ENCODE measurements at places on chromosomes 13 and 19. TPM values are rescaled to one million over a fixed set of nuclear protein-coding genes. Genes with fewer than 3 reads are reported as not detected.
A peak's percentile ranks its signal among the peaks of the same experiment; 100 is the strongest.

GRCh38 chr13:108785844-108786243 lies 156.4 kb downstream of the MYO16 start:
- DNase-seq = no peak

- DNase-seq = no peak
These were observed 72.2 kb downstream of the CDADC1 start for GRCh38 chr13:49319951-49320350.

GRCh38 chr13:47067306-47067705 lies 170.5 kb upstream of the HTR2A start:
- no peak for DNase-seq

- no peak for DNase-seq
These were observed 3.5 kb downstream of the MPV17L2 start for GRCh38 chr19:18196511-18196845.

DNA sequence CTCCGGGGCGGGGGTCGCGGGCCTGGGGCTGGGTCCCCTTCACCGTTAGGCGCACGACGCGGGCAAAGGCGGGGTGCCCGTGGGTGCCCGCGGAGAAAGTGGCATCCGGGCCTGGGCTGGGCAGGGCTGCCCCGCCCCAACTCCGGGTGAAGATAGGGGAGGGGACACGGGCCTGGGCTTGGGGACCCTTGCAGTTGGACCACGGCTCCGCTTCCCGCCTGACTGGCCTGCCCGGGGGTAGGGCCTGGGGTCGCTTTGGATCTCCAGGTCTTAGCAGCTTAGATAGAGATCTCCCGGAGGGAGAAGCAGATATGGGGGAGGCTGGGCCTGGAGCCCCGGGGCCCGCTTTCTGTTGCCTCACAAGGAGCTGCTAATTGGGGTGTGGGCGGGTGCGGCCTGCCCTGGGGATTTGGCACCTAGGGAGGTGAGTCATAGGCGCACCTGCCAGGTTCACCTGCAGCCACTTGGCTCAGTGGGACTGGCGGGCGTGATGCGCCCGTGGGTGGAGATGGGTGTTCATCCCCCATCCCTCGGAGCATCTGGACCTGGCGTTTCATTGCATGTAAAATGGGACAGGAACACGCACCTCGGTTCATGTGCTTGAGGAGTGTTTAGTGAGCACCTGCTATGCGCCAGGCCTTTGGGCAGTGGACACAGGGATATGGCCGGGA lies 585 bp downstream of the MAP1S start:
- peak; percentile 58 for DNase-seq

DNA sequence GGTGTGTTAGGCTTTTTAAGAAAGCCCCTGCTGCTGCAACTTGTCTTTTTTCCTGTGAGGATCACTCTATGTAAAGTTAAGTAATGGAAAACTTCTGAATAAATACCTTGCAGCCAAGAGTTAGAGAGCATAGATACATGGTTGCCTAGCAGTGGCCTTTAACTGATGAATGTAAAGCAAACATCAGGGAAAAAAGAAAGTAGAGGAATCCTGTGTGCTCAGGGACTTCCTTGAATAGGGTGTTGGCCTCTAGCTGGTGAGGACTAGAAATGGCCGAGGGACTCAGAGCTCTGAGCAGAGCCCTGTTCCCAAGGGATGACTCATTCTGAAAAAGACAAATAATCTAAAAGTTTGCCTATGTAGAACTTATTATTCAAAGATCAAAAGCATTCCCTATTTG lies 135.7 kb downstream of the MIPEP start:
- DNase-seq = peak; percentile 19

DNA sequence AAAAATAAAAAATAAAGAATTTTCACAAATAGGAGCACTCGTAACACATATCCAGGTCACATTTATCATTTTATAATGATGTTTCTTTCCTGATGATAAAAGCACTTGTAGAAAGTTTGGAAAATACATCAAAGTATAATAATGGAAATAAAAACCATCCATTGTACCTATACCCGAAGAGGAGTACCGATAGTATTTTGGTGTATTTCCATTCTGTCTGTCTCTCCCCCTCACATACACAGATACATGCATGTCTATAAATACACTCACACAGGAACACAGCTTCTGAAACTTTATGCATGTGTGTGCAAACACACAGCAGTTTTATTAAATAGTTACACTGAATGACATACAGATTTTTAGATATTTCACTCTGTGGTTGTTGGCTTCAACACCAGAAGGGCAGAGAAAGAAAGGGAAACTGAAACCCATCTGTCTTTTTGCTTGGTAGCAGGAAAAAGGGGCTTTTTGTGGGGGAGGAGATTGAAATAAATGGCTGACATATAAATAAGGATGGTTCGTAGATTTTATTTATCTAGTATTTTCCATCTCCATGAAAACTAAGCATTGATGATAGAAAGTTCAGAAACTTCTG lies 114.8 kb downstream of the LRCH1 start:
- DNase-seq = no peak

DNA sequence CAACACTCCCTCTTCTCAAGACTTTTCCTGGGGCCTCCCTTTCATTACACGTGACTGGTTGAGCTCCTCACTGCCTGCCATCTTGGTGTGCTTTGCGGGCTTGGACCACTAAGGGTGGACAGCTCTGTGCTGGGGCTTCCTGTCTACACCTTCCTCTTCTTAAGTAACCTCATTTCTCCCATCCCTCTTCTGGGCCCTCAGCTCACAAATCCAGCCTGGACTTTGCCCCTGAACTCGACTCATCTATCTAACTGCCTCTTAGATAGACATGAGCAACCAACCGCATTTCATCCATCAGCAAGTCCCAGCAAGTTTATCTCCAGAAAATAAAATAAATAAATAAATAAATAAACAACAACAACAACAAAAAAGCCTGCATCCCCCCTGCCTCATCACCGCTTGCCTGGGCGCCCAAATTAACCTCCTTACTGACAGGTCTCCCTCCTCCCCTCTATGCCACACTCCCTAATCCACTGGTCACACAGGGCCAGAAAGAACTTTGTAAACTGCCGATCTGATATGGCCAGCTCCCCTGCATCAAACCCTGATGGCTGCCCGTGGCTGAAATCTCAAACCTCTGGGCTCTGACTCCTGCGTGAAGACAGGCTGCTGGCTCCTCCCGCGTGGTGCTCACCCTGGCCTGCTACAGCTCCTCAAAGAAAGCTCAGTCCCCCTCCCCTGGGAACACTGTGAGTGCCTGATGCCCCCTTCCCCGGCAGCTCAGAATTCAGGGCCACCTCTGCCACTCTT lies 7.8 kb downstream of the ISOC2 start:
- no peak for DNase-seq

DNA sequence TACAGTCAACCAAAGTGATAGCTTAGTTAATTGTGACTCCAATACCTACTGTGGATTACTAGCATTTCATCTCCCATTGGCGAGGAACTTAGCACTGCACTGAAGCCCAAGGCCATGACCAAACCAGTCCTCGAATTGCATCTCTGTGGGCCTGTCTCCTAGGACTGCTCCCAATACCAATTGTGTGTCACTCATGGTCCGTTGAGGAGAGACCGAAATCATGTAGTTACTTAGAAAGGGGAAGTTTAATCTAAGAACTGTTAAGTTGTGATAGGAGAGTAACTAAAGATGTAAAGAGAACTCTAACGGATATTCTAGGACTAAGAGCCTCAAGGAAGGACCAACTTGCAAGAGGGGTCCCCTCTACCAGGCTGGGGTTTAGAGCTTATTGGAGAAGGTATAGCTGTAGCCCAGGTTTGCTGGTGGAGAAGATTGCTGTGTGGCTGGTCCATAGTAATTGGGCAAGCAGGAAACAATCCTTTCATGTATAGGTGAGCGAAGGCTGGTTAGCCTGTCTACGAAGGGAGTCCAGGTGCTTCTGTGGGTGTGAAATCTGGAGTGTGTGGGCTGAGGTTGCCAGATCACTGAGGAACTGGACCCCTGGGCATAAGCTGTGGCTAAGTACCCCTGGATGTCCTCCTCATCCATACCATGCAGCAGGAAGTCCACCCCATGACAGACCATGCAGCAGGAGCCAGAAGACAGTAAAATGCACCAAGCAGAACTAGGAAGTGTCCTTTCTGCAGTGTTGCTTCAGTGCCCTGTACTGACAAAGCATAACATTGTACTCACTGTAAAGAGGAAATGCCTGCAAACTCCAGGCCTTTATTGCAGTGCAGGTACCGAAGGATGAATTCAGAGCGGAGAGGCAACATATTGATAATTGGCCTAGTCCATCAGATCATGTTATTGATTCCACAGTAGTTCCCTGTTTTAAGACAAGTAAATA lies 30.8 kb downstream of the DNAJC3 start:
- no peak for DNase-seq

DNA sequence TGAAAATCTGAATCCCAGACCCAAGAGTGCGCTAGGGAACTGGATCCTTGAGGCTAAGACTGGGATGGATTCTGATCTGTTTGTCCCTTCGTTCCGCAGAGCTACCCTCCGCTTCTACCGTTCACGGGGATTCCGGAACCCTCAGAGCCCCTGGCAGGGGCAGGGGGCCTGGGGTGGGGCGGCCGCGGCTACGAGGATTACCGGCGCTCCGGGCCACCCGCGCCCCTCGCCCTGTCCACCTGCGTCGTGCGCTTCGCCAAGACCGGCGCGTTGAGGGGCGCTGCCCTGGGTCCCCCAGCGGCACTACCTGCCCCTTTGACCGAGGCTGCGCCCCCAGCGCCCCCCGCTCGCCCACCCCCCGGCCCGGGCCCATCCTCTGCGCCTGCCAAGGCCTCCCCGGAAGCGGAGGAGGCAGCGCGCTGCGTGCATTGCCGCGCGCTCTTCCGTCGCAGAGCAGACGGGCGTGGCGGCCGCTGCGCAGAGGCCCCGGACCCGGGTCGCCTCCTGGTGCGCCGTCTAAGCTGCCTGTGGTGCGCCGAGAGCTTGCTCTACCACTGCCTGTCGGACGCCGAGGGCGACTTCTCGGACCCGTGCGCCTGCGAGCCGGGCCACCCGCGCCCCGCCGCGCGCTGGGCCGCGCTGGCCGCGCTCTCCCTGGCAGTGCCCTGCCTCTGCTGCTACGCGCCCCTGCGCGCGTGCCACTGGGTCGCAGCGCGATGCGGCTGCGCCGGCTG lies 7.1 kb downstream of the SPRED3 start:
- no peak for DNase-seq

- peak; percentile 7 for DNase-seq
These were observed 21.7 kb upstream of the RXFP2 start for GRCh38 chr13:31717583-31717982.

DNA sequence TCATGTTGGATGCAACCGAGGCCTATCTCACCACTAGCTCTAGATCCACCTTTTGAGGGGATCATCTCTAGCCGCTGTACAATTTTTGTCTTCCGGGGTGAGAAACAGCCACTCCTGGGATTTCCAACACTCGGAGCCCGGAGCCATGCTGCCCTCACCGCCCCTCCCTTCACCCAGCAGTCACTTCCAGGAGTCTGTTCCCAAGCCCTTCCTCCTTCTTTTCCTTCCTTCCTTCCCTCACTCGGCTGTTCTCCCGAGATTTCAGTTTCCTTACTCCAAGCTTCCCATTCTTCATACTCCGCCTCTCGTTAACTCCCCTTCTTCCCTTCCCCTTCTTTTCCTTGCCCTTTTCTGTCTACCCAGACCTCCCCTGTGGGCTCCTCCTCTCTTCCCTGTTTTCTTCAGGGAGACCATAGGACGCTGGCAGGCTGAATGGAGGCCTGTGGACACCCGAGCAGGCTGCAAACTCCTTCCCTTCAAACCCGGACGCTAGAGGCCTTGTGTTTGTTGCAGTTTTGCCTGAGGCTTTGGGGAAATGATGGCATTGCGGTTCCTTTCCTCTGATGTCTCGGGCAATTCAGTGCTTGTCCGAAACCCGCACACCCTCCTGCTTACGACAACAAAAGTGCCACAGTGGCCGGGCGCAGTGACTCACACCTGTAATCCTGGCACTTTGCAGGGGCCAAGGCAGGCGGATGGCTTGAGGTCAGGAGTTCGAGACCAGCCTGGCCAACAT lies 96.0 kb downstream of the CAB39L start:
- DNase-seq = no peak

LSM4 gene
- 215 TPM for polyA plus RNA-seq

SPRED3 gene
- 0.43 TPM for polyA plus RNA-seq

OR7C1 gene
- 0.10 TPM for polyA plus RNA-seq

SIGLEC8 gene
- polyA plus RNA-seq = not detected

JOSD2 gene
- polyA plus RNA-seq = 41.6 TPM

LHB gene
- polyA plus RNA-seq = not detected

KLK6 gene
- polyA plus RNA-seq = 34.6 TPM

NAT14 gene
- 11.4 TPM for polyA plus RNA-seq

All from mammary epithelial cell (primary cell).